T-helper 1 cell (primary cell): ENCODE measurements at places on chromosomes 3 and 15.

GRCh38 chr15:64710676-64711428, 64.5 kb downstream of the RBPMS2 start:
- DNase-seq: no peak

DNA sequence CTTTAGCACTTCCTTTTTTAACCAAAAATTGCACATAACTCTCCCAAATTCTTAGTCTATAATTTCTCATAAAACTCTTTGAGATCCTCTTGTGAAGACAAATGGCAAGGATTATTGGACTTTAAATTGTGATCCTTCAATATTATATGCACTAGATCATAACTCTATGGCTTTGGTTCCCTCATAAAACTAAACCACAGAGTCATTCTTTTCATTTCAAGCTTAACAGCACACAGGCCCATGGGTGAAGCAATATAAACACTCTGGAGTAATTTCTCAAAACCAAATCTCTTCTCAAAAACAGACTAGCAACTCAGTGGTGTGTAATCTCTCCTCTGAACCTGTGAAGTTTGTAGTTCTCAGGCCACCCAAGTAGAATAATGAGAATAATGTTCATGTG, 171.0 kb upstream of the NECTIN3 start:
- no peak for DNase-seq

DNA sequence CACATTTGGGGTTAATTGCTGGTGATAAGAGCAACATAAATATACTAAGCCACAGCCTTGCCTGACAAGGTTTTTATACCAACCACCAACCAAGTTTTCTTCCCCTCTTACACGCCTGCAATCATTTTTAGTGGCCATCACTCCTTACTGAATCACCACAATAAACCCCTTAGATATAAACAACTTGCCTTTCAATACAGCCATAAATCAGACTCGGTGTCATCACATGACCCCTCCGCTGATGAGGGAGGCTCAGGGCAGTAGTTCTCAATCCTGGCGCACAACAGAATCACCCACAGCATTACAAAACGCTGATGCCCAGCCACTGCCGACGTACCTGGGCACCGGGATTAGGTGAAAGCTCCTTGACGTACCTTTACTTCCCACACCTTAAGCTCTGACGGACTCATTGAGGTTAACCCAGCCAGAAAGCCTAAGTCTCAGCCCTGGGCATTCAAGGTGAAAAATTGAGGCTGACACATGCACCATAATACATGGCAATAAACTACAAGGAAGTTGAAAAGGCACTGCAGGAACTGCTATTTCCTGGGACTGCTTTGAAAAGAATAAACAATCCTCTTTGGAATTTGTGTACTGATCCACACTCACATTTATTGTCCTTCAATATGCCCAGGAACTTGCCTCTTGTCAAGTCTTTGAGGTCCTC, 17.1 kb downstream of the ADCY5 start:
- DNase-seq: no peak

DNA sequence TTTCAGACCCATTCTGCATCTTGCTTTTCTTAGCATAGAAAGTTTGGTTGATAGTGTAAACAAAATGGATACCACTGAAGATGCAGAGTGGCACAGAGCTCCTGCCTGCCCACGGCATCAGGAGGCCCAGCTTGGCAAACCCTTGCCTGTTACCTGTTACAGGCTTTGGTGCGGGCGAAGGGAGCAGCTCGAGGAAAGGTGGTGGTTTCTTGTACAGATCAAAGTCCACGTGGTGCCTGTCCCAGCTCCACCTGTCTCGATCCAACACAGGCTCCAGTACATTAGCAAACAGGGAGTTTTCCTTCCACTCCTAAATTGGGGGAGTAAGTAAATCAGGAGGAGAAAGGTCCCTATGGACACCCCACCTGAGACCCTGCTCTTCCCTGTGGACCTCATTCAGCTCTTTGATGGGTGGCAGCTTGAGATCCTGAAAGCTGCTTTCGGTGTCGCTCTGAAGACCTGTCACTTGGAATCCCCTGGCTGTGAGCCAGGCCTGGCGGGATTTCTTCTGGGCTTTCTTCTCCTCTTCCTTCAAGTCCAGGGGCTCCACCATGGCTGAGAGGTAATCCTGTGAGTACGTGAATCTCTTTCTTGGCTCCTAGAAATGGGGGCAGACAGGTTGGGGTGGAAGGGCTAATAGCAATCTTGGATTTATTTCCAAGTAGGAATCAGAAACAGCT, 35.7 kb downstream of the ACAD9 start:
- DNase-seq: no peak

- no peak for DNase-seq
Measured at GRCh38 chr15:67188551-67189218, 65.8 kb downstream of the AAGAB start.

GRCh38 chr3:31777092-31777491, 204.0 kb downstream of the OSBPL10 start:
- no peak for DNase-seq

DNA sequence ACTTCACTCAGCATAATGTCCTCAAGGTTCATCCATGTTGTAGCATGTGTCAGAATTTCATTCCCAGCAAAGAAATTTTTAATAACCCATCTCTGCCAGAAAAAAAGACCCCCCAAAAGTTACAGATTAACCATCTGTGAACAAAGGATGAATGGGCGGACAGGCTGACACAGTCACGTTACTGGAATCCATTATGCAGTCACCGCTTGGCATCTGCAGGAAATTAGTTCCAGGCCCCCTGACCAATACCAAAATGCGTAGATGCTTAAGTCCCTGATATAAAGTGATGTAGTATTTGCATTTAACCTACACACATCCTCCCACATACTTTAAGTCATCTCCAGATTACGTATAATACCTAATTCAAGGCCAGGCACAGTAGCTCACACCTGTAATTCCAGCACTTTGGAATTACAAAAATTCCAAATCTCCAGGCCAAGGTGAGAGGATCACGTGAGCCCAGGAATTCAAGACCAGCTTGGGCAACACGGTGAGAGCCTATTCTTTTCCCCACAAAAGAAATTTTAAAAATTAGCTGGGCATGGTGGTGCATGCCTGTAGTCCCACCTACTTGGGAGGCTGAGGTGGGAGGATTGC, 1.5 kb upstream of the SLC12A8 start:
- DNase-seq: no peak

DNA sequence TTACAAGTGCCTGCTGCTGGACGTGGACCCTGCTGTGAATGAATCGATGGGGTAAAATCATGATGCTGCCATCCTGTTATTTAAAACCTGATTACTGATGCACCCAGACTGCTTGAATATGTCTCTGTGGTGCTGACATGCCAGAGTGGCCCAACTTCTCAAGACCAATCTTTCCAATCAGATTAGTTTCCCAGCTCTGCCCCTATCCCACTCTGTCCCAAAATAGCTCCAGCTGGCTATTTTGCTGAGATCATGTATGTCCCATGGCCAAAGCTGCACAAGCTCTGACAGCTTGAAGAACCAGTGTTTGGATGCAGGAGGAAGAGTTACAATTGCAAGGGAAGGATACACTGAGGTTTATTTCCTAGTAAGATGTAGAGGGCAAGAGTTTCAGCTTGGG, 153.6 kb downstream of the TMEM108 start:
- DNase-seq: no peak

DNA sequence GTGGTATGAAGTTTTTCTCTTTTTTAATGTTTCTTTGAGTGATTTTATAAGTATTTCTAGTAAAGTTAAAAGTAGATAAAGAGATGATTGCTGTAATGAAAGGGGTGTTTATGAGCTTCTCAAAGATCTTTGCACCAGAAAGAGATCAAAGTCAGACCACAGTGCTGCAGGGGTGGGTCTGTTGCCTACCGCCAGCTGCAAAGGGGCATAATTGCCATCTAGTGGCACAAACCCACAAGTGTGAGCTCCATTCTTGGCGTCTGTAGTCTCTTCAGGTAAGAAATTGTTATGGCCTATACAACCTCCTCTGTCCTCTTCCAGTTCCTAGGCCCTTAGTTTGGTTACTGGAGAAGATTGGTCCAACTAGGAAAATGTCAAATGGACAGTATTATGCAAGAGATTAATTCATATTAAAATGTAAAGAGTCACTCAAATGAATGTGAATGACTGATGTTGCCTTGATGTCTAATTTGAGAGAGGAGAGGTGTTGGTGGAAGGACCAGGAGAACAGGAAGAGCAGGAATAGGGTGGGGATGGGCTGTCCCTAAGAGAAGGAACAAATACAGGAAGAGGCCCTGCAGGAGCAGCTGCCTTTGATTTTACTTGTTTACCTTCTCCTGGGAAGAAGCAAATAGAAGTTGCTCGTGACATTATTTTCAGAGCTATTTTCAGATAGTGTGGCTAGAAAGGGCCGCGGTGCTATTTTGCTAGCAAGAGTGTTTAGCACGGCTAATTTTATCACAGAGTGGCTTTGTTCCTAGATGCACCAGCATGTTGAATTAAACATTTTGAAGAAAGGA, 53.0 kb upstream of the GSK3B start:
- no peak for DNase-seq
